NK-92 treated with Interleukin-12 subunit alpha and Interleukin-12 subunit beta, amount 100 ng/mL, for 24 hours (cell line): ENCODE measurements at places on chromosomes 2 and 18.
A peak's percentile ranks its signal among the peaks of the same experiment; 100 is the strongest.

DNA sequence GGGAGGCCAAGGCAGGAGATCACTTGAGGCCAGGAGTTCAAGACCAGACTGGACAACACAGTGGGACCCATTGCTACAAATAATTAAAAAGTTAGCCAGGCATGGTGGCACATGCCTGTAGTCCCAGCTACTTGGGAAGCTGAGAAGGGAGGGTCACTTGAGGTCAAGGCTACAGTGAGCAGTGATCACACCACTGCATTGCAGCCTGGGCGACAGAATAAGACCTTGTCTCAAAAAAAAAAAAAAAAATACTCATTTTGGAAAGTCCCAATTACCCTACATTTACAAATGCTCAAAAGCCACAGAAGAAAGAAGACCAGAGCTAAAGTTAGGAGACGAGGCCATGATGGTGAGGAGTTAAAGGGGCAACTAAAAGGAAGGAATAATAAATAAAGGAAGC is 61.9 kb downstream of the COLEC12 start:
- no peak for DNase-seq

DNA sequence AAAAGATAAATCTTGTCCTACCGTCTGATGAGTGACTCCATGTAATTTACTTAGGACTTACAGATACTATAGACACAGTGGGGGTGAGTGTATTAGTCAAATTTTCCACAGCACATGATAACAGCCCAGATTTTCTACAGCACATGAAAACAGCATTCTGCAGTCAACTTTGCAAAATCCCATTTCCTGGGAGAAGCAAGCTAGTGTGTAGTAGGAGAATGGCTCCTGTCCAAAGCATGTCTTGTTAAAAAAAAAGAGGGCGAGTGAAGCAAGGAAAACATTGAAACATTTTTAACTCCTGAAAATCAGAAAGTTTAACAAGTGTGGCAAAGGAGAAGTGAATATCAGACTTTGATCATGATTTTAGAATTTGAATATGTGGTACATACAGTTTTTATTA is 817.8 kb upstream of the FAM98A start:
- DNase-seq = no peak

- no peak for DNase-seq
These were observed 516.5 kb downstream of the XIRP2 start for GRCh38 chr2:167404627-167405284.

DNA sequence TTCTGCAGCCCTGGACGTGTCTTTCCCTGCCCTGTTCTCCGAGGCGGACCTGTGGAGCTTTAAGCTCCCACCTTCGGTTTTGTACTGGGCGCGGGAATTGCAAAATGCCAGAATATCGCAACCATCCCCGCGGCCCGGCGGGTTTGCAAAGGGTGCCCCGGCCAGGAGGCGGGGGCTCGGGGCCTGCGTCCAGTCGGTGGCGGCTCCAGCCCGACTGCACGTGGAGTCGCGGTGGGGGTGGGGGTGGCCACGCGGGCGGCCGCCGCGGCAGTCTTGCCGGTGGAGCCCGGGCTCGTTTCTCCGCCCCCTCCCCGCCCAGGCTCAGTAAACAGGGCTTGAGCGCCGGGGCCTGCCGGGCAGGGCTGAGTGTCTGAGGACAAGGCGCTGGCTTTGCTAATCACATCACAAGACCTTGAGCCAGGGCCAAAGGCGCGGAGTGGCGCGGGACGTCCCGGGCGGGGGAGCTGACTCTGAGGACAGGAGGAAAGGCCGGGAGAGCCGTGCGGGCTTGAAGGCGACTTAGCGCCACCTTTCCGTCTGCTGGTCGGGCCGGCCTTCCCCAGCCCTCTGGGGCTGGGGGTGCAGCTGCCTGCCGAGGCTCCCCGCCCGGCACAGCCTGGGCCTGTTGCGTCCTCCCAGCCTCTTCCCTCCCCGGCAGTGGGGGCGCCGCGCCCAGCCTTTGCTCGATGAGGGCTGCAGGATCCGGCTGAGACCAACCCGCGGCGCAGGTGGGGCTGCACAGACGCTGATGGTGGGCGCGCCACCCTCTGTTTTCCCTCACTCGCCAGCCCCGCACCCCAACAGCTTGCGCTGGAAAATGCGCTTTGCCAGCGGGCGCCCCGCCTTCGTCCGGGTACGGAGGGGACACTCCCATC is 786 bp upstream of the ZFP36L2 start:
- peak; percentile 64 for DNase-seq

- DNase-seq = no peak
These were observed 119.3 kb upstream of the PKDCC start for GRCh38 chr2:41928526-41928925.

- no peak for DNase-seq
These were observed 706 bp upstream of the BCL11A start for GRCh38 chr2:60554074-60554645.

GRCh38 chr2:82395531-82395930 is 2063.5 kb downstream of the SUCLG1 start:
- DNase-seq = no peak

DNA sequence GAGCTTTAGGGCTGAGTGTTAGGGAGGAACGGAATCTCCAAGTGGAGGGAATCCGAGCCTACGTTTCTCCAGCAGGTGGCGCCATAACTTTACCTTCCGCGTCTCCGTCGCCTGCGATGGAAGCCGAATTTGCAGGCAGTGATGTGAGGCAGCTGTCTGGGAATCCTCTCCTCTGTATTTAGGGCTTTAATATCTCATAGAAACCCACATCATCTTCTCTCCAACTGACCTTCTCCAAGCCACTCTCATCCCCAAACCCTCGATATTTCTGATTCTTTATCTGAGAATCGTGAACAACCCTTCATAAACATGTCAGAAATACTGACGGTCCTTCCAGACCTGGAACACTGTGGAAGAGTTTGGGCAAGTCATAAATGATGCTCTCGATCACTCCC is 27.5 kb downstream of the SIX2 start:
- DNase-seq = peak; percentile 13
